ENCODE measurements at places on chromosomes 11 and 22. TPM values are rescaled to one million over a fixed set of nuclear protein-coding genes. Genes with fewer than 3 reads are reported as not detected.

DNA sequence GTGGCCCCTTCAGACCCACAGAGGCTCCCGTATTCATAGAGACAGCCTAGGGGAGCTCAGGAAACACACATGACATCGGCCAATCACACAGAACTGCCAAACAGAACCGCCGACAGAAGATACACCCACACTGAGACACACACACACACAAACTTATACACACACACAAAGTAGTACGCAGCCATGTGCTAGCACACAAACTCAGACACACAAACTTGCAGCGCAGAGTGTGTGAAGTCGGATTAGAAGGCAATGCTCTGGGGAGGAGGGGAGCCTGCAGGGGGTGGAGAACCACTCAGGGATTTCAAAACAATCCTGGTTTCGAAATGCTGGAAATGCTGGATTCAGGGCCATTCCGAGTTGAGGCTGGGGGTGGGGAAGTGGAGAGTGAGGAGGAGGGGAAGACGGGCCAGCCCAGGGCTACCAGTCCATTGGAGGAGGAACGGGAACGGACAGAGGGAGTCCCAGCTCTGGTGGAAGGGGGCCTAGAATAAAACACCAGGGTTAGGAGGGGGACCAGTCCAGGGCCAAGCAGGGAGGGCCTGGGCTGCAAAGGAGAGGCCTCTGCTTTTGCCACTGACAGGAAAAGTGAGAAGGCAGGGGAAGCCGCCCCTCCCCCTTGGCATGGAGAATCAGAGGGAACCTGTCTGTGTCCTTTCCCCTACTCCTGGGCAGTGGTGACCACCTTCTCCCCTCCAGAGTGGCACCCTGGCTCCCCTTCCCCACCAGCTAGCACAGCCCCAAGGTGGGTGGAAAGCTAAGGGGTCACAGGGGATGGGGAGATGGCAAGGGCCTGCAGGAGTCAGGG, 4.4 kb downstream of the BCL9L start:
- no peak for ATAC-seq

- no peak for ATAC-seq
Measured at GRCh38 chr11:113960702-113961330, 14.1 kb upstream of the HTR3A start.

GRCh38 chr11:133776671-133777367, 68.5 kb downstream of the SPATA19 start:
- ATAC-seq, result peak; percentile 32

DNA sequence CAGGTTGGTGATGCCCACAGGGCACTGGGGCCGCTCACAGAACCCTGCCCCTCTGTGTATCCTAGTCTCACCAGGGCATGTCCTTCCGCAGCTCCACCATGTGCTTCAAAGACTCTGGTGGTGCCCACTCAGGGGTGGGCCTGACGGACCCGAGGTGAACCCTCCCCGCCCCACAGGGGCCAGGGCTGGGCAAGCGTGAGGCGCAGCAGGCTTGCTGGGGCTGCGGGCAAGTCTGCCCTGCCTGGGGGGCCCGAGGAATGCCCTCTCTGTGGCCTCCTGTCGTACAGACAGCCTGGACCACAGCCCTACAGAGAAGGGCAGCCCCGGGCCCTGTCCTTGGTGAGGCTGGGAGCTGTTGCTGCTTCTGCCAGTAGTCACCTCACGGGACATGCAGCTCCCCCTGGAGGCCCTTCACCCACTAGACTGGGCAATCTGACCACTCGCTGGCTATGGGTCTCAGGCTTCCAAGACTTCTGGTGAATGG, 40.2 kb downstream of the TBX1 start:
- peak; percentile 14 for ATAC-seq

DNA sequence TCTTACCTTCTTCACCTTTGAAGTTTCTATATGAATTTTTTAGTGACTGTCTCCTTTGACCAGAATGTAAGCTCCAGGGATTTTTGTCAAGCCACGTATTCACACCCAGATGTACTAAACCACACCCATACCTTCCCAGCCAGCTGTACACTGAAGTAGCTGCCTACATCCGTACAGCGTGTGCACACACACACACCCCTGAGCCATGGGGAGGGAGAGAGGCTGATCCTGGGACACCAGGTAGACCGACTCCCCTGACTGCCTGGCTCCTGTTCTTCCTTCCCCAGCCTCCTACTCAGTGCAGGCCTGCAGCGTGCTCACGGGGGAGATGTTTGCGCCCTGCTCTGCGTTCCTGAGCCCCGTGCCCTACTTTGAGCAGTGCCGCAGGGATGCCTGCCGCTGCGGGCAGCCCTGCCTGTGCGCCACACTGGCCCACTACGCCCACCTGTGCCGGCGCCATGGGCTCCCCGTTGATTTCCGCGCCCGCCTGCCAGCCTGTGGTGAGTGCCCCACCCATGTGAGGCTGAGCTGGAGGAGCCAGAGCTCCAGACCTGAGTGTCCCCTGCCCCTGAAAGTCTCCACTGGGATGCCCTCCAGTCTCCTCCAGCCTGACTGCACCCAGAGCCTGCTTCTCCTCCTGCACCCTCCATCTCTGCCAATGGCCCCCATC, 25.9 kb downstream of the OTOG start:
- ATAC-seq, result no peak

- no peak for ATAC-seq
Measured at GRCh38 chr11:37519781-37520180, 921.7 kb upstream of the RAG2 start.

GRCh38 chr11:11946878-11947277, 61.5 kb downstream of the DKK3 start:
- no peak for ATAC-seq

GRCh38 chr11:912266-912665, 1.7 kb upstream of the CHID1 start:
- no peak for ATAC-seq

GRCh38 chr22:19942157-19943081, 801 bp upstream of the TXNRD2 start:
- peak; percentile 38 for ATAC-seq

DNA sequence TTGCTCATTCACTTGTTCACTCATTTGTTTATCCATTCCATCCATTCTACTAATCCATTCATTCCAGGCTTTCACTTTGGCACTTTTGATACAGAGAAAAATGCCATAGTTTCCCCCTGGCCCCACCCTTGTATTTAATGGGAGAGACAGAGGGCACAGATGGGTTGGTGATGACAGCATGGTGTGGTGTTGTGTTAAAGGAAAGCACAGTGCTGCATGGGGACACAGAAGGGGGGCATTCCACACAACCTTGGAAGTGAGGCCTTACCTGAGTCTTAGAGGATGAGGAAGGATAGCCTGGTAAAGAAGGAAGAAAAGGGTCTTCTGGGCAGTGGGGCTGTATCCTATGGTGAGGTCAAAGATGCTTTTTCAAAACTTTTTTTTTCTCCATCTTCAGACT, 248.5 kb upstream of the C11orf87 start:
- no peak for ATAC-seq

GRCh38 chr11:3914805-3915204, 59.3 kb downstream of the STIM1 start:
- peak; percentile 66 for ATAC-seq

DNA sequence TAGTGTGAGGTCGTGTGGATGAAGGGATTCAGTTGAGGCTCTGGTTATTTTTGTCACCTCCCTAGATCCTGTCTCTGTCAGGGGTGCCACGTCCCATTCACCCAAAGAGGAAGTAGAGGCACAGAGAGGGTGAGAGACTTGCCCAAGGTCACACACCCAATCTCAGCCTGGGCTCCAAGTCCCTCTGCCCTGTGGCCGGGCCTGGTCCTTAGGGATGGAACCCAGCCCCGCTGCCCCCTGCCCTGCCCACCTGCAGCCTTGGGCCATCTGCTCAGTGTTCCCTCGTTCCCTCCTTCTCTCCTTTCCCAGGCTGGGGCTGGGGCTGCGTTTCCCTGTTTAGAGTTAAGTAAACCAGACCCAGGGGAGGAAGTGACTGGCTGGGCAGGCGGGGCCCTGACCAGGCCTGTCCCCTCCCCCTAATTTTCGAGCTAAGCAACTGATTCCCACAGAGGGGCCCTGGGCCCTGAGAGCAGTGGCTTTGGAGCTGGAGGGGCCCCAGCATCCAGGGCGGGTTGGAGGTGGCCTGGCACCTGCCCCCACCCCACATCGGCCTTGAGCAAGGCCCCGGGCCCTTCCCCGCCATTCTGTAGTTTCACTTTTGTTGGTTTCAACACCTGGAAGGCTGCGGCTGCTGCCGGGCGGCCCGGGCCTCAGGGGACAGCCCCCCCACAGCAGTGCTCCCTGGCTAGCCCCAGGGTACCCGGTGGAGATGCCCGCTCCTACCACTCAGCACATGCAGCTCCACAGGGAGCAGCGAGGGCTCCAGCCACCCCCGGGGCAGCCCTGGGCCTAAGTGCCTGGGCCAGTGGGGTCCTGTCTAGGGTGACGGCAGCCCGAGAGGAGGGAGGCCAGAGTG, 1.5 kb downstream of the TCIRG1 start:
- ATAC-seq, result no peak

DNA sequence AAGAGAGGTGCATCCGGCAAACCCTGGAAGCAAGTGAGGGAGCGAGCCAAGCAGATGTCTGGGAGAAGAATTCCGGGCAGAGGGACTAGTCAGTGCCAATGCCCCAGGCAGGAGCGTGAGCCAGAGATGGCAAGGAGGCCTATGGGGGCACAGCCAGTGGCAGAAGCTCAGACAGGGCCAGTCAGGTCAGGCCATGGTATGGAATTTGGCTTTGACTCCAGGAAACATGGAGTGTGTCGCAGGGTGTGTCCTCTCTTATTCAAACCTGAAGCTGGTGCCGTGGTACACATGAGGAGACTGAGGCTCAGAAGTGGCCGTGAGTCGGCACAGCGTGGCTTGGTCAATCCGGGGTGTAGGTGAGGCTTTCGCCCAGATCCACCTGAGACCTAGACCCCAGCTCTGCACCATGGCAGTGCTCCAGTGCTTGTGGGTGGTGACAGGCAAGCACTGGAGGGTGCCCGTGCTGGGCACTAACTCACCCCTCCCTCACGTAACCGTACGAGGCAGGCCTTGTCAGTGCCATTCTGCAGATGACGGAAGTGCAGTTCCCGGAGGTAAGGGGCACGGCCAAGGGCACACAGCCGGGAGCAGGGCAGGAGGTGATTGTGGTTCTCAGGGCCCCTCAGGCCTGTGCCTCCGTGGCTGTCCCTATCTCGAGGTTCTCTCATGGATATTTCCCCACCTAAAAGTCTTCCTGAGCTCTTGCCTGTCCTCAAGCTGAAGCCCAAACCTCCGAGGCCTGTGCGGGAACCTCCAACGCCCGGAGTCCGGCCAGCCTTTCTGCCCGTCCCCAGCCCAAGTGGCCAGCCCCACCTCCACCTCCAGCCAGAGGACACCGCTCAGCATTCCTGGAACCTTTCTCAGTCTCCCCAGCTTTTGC, 10.6 kb upstream of the SPI1 start:
- no peak for ATAC-seq

DNA sequence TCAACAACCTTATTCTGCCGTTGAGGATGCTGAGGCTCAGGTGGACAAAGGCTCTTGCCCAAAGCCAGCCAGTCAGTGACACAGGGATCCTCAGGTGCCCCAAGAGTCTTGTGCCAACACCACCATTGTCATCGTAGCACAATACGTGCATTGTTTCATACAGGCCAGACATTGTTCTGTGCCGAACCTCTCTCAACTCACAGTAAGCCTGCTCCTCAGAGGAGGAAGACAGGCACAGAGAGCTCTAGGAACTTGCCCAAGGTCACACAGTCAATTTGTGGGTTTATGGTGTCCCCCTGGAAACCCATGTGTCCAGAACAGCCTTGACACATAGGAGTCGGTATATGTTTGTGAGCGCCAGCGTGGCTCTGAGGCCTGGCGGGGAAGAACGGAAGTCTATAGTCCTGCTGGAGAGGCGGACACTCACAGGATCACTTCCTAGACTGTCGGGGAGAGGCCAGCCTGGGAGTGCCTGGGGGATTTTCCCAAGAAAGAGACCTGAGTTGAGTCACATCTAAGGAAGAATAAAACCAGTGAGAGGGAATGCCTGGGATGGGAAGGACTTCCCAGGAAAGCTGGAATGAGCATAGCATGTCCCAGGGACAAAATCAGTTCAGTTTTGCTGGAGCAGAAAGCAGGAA, 20.2 kb downstream of the LIF start:
- no peak for ATAC-seq

DNA sequence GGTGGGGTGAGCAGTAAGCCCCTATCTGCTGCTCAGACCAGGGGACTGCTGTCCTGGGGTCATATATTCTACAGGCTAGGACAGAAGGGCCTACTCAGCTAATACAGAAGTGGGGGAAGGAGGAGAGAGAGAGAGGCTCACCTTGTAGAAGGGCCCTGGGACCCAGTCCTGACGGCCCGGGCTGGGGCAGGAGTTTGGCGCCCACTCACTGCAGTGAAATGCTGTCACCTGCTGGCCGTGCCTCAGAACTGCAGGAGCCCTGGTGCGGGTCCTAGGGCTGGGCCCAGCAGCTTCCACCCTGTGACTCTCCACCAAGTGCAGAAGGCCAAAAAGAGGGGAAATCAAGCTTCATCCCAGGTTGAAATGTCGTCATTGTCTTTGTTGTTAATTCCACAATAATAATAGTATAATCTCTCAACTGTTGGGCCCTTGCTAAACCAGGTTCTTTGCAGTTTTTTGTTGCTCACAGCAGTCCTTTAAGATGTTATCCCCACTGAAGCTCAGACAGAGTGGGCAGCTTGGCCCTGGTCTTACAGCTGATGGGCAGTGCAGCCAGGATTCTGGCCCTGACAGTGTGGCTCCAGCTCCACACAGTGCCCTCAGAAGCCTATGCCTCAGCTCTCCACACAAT, 29.6 kb downstream of the TRIM29 start:
- peak; percentile 94 for ATAC-seq

DNA sequence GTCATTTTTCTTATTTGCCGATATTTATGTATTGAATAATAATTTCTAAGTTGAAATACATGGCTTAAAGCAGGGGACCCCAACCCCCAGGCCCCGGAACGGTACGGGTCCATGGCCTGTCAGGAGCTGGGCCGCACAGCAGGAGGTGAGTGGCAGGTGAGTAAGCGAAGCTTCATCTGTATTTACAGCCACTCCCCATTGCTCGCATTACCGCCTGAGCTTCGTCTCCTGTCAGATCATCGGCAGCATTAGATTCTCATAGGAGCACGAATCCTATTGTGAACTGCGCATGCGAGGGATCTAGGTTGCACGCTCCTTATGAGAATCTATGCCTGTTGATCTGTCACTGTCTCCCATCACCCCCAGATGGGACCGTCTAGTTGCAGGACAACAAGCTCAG, 4.5 kb downstream of the ZMAT5 start:
- ATAC-seq, result no peak

MOGAT2 gene
- 0.13 TPM for total RNA-seq

MS4A14 gene
- 0.10 TPM for total RNA-seq

DEPDC7 gene
- total RNA-seq, result 3.4 TPM

APBB1 gene
- total RNA-seq, result 115 TPM

RAB1B gene
- total RNA-seq, result 86.9 TPM

CNGA4 gene
- not detected for total RNA-seq

DLG2 gene
- 1.3 TPM for total RNA-seq

RIC3 gene
- 36.6 TPM for total RNA-seq

TRPC6 gene
- 0.29 TPM for total RNA-seq

RNASEH2C gene
- total RNA-seq, result 69.6 TPM

OR51I1 gene
- total RNA-seq, result 0.46 TPM

GP1BB gene
- total RNA-seq, result 2.8 TPM

DRD4 gene
- total RNA-seq, result 0.52 TPM

DERL3 gene
- total RNA-seq, result 0.56 TPM

RAB30 gene
- 36.7 TPM for total RNA-seq

RRAS2 gene
- total RNA-seq, result 14.5 TPM

All from motor neuron (in vitro differentiated cells).